ENCODE measurements at places on chromosomes 12 and 14.

GRCh38 chr12:116164250-116165035 is 113.0 kb downstream of the MED13L start:
- DNase-seq: no peak

DNA sequence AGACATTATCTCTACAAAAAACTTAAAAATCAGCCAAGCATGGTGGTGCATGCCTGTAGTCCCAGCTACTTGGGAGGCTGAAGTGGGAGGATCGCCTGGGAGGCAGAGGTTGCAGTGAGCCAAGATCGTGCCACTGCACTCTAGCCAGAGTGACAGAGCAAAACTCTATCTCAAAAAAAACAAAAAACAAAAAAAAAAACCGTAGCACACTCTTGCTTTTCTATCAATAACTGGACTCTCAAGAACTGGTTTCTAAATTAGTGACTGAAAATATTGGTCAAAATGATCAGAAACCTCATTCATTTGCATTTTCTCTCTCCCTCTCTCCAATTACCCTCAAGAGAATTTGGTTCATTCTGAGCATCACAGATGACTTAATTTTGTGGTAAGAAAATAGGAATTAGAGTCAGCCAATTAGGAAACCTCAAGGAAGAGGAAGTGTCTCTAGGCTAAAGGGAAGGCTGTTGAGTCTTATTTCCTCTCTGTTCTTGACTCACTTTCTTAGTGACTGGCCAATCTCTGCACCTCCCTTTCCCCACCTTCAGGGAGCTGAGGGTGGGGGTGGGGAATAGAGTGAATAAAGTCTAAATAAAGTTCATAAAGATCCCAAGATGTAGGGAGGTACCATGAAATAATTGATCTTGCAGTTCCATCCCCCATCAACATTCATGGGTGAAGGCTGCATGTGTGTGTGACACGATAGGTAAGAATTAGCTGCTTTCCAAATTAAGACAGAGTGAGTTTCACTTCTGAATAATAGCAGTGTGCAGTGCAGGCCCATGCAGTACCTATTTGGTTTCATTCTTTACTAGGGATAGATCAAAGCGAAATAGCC is 6.8 kb upstream of the PSMA6 start:
- no peak for DNase-seq

DNA sequence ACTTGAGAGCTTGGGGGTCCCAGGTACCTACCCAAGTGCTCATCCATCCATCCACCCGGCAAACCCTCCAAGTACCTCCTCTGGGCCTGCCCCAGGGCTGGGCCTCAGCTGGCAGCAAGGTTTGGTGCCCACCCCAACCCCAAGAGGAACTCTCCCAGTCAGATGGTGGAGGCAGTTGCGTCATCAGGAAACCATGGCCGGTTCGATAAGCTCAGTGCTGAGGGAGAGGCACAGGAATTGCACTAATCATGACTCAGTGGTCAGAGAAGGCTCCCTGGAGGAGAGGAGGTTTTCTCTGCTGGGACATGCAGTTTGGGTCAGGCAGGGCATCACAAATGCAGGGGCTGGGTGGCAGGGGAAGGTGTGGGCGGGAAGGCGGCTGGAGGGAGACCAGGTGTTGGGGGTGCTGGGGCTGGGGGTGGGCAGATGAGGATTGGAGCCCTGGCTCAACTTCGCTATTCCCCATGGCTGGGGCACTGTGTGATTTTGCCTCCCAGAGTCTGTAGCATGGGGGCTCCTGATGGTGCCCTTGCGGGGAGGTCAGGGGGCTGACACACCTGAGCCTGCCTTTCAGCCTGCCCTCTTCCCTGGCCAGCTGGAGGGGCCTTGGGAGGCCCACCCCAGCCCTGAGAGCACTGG is 32.2 kb downstream of the SH2B3 start:
- no peak for DNase-seq

- peak; percentile 49 for DNase-seq
These were observed 1519.3 kb upstream of the TMEM132C start for GRCh38 chr12:126747530-126748149.

DNA sequence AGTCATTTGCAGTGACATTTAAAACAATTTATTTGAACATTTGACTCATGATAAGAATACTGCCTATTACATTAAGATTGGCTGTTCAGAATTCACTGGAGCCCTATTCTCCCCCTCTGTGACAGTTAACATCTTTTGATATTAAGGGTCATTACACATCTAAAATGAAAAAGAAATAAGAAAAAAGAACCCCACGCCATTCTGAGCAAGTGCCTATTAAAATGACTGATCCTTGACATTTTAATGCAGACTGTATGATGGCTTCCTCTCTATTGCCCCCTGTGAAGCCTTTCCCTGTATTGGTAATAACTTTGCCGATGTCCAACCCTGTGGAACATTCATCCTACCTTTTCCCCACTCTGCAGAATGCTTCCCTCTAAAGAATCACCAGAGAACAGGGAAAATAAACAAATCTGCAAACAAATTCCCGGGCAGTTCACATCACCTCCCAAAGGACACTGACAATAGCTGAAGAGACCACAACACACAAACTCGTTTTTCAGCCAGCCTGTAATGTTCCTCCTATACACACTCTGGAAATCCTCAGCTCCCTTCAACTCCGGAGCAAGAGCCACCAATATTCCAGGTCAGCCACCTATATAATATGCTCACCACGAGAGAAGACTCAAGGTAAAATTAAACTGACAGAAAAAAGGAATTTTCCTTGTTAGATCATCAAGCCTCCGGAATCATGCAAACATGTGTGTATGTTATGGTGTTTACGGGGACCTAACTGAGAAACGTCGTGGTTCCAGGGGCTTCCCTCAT is 2.1 kb downstream of the NIN start:
- DNase-seq: no peak

DNA sequence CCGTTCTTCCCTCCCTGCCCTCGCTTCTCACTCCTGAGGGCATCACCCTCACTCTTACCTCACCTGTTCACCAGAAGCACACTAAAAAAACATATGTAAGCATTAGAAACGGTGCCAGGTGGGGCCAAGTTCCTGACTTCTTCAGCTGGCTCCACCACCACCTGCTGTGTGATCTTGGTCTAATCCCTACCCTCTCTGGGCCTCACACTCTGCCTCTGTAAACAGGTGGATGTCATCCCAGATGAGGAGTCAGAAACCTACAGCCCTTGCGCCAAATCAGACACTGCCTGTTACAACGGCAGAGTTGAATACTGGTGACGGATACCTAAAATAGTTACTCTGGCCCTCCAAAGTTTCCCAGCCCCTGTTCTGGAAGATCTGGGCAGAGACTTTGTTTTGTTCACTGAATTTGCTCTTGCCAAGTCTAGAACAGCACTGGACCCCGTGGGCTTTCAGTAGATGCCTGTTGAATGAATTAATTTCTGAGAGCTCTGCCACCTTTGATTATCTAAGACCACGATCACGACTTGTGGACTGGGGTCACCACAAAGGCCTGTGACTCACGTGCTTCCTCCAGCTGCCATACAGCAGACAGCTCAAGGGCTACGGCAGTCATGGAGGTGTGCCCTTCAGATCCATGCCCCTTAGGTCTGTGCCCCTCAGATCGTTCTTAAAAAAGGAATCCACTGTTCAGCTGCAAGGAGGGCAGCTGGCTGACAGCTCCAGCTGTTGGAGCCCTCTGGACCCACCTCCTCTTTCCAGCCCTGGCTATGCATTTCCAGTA is 71.9 kb downstream of the GSC start:
- DNase-seq: no peak

DNA sequence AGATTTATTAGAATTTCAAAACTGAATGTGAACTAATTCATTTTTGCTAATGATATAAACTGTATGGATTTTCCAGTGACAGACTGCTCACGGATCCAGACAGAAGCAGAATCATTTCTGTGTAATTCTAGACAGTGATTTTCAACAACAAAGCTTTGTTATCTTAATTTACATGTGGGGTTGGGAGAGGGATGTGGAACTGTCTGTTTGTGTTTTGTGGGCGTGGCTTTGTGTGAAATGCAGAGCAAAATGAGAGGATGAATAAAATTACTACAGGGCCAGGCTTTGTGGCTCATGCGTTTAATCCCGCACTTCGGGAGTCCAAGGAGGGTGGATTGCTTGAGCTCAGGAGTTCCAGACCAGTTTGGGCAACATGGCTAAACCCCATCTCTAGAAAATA is 834.7 kb downstream of the GALC start:
- no peak for DNase-seq

DNA sequence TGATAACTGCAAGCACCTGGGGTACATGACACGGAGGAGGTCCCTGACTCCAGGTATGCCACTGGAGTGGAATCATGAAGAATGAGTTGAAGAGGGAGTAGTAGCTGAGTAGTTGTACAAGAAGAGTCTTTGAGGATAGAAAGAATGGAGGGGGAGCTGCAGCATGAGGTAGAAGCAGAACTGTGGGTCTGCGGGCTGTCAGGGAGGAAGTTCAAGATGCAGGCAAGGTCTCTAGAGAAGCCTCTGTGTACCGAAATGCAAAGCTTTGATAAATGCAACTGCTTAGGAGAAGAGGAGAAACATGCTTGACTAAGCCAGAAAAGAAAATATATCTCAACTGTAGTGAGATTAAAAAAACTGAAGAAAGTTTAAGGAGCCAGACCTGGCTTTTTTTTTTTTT is 91.5 kb downstream of the CPNE8 start:
- DNase-seq: no peak

DNA sequence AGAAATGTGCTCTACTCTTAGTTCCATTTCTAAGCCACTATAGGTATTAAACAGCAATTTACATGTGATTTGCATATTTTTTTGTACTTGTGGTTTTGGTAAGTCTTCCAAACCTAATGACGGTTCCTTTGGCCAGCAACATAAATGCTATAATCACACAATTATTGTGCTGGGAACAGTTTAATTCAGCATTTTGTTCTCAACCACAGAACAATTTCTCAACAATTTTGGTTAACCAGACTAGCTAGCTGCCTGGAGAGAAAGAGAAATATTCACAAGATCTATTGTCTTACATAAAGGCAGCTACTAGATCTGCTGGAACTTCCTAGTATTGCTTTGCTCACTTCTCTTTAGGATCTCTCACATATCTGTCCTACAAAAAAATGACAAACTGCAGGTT is 265.3 kb downstream of the SOX5 start:
- DNase-seq: no peak

GRCh38 chr14:84237881-84238280 is 1292.1 kb upstream of the FLRT2 start:
- no peak for DNase-seq

GRCh38 chr12:6233121-6233971 is 33.1 kb downstream of the CD9 start:
- no peak for DNase-seq

DNA sequence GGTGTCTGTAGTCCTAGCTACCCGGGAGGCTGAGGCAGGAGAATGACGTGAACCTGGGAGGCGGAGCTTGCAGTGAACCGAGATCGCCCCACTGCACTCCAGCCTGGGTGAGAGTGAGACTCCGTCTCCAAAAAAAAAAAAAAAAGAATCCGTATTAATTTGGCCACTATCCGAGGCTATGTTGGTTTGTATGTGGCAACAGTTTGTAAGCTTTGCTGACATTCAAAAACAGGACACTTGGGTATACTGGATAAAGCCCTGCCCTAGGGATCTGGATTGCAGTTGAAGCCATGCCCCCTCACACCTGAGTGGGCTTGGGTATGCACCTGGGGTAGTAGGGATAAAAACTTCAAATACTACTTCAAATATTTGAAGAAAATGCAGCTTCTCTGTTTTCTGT is 14.5 kb downstream of the IFNG-AS1 start:
- DNase-seq: no peak

DNA sequence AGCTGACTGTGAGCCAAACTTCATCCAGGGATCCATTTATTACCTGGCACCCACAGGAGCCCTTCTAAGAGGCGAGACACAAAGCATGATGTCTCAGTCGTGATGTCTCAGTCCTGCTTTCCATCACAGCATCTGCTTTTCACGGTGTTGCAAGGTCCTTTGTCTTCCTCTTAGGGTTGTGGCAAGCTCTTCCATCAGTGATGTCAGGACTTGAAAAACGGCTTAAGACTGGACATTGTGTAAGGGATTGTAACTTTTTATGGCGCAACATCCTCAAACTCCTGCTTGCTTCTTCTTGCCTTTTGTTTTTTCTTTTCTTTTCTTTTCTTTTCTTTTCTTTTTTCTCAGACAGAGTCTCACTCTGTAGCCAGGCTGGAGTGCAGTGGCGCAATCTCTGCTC is 586.5 kb upstream of the TMEM132C start:
- DNase-seq: no peak

DNA sequence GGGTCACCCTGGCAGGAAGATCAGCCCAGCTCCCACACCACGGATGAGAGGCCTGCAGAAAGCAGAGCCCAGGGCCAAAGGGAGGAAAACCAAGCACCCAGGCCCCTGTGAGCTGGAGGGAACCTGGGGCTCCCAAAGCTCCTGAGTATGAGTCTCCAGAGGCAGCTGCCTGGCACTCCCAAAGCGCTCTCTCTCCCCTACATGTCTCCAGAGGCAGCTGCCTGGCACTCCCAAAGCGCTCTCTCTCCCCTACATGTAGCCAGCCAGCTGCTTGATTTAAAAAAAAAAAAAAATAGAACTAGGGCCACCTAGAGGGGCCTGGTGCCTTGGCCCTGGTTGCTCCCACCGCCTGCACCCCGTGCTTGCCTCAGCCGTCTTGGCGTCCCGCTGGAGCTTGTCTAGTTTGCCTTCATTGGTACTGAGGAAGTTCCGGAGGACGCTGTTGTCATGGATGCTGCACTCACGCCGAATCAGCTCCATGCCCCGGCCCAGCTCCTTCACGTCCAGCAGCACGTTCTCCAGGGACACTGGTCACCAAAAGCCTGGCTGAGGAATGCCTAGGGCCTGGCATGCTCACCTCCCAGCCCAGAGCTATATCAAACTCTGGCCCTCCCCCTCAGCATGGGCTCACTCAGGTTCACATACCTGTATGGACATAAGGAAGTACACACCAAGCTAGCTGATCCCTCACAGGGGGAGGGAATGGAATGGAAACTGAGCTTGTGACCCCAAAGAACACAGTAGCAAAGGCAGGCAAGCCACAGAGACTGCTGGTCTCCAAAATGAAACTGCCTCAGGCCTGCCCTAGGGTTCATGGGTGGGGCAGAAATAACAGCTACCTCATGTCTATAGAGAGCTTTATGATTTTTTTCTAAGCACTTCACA is 24.7 kb downstream of the PRPF40B start:
- DNase-seq: no peak

- no peak for DNase-seq
These were observed 910.4 kb downstream of the VRK1 start for GRCh38 chr14:97707603-97708002.

DNA sequence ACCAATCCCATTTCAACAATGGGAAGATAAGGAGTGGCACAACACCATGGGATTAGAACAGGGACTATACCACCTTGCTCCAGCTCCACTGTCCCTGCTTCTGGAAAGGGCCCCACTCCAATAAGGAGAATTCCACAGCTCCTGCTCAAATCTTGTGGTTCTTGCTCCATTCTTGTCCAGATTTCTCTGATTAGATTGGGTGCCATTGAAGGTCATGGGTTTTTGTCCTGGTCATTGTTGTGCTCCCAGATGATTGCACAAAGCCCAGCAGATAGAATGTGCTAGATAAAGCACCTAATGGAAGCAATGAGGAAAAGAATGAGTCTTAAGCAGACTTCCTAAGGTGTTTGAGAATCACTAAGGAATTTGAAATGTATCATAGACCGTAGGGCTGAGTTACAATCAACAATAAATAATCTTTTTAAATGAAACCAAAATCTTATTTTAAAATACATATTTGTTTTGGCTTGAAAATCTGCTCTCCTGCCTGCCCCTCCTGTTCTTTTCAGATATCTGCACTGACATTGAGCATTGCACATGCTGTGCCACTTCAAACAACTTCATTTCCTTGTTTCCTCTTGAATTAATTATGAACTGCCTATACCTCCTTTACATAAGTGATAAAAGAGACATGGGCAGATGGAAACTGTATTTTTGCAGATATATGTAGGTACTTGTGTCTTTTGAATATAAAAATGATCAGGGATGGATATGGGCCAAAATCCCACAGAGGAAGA is 115.9 kb downstream of the FGD4 start:
- no peak for DNase-seq

- DNase-seq: no peak
These were observed 97.9 kb downstream of the PAWR start for GRCh38 chr12:79592865-79593264.
